NCI-H748 treated with DMSO at 0.1 percent for 48 hours (cell line): ENCODE measurements at places on chromosomes 6 and 20.

DNA sequence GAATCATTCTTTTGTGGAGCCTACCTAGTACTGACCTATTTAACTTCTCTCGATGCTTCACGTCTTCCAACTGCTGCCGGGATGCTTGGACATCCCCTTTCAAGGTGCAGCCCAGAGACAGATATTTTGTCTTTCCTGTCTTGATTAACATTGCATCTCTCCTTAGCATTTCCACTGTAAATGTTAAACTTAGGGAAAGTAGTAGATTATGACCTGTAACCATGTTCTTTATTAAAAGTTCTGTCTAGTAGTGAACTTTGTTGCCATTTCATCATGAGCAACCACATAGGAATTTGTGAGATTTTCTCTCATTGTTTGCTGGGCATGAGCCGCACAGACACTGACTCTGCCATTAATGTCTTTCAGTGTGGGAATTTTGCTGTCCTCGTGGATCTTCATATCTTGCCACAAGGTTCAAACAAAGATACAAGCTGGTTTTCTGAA is 117.9 kb downstream of the JAG1 start:
- DNase-seq = no peak

GRCh38 chr20:40493071-40493470 is 196.0 kb downstream of the MAFB start:
- DNase-seq = no peak

DNA sequence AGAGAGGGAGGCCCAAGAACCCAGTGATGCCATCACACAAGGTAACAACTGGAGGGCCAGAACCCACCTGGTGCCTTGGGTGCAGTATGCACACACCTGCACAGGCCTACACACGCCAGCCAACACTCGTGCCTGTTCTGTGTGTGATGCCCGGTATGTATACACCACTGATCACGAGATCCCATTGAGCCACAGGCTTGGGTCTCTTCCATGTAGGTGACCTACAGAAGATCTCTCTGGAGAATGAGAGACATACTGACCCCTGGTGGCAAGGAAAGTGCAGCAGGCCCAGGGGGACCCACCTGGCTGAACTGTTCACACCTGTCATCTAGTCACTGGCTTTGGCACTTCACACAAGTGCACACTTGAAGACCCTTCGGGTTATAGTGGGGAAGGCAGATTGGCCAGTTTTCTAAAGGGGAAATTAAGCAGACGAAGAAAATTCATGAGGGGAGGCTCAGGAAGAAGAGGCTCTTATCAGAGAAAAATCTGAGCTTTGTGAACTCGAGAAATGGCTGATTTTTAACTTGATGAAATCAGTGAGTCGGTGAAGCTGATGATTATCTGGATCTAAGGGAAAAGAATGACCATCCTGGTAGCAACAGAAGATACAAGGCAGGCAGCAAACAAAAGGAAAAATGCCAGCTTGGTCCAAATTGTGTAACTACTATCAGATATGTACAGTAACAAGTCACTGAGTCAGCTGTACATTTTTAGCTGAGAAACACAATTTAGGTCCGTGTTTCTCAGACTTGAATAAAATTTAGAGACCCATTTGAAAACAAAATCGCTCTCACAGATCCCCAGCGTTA is 69.1 kb upstream of the PBOV1 start:
- DNase-seq = peak; percentile 59

DNA sequence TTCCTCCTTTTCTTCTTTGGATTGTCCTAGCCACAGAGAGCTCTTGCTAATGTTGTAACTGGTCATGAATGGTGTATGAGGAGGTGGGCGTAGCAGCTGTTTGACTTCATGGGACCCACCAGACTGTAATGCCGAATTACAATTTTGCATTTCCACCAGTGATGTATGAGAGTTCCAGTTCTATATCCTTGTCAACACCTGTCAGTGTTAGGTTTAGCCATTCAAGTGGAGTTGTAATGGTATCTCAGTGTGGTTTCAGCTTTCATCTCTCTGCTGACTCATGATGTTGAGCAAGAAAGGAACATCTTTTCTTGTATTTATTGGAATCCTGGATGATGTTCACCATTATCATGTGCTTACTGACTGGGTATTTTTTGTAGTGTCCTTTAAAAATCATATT is 5.1 kb downstream of the IGF2R start:
- DNase-seq = no peak

DNA sequence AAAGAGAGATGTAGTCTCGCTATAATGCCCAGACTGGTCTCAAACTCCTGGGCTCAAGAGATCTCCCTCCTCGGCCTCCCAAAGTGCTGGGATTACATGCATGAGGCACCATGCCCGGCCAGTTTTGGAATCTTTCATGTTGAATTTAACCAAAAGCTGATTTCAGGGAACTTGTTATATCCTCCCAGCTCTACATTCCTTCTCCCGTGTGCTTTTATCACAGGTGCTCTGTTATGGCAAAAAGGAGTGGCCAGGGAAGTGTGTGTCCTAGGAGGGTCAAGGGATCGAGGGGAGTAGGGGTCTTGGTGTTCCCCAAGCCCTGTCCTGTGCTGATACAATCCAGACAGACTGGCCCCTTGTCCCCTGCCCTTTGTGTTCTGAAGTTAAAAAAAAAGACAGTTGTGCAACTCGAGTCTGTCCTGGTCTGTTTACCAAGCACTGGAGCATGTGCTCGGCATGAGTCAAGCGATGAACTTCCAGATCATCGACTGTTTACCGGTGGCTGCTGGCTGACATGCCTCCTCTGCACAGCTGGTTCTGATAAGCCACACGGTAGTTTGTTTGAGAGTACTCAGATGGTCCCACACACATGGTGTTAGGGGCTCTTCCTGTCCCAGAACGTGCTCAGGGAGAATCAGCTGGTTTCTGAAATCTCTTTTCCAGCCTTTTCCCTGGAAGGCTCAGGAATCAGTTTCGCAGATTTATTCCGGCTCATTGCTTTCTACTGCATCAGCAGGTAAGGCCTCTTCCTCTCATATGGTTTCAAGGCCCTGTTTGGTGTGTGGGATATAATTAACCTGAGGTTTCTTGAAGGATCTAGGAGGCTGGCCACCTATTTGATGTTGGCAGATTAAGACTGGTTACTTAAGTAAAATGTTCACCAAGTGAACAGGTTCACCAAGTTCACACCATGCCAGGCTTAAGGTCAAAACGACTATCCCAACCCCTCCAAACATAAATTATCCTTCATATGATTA is 52.6 kb upstream of the NAA20 start:
- DNase-seq = no peak

DNA sequence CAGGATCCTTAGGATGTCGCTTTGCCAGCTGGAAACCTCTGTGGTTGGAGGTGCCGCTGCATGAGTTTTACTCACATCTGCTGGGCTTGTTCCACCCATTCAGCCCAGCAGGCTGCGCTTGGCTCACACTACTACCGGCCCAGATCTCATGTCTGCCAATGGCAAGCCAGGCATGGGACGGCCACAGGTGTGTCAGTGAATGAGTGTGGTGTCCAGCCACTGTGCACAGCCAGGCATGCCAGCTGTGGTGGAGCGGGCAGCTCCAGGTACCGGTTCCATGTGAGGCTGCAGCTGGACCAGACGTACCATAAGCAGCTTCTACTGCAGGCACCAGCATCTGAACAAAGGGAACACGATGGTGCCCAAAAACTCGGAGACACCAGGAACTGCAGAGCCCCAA is 33.1 kb upstream of the ASF1A start:
- no peak for DNase-seq

DNA sequence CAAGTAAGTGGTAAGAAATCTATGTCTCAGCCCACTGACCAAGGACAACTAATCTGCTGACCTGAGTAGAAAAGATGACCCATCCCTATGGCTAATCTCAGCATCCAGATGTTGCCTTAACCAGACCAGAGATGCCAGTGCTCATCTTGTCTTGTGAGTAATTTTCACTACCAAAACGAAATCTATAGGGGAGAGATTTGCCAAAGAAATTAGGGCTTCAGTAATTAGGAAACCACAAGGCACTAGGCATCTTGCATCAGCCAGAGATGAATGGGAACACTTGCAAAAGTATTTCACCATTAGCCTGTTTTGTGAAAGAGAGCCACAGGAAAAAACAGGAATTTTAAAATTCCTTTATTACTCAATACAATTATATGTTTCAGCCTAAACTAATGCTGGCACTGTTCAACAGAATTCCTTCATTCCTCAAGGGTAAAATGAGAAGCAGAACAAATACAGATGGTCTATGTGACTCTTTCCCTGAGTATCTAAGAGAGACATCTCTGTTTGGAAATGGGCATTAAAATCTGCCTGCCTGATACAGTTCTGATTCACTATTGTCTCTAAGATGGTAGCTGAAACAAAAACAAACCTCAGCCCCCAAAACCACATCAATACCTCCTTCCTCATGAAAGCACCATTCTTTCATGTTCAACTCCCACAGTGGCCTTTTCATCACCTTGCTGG is 87.8 kb downstream of the GMDS start:
- no peak for DNase-seq

GRCh38 chr6:3761989-3762270 is 10.4 kb upstream of the PXDC1 start:
- DNase-seq = no peak

DNA sequence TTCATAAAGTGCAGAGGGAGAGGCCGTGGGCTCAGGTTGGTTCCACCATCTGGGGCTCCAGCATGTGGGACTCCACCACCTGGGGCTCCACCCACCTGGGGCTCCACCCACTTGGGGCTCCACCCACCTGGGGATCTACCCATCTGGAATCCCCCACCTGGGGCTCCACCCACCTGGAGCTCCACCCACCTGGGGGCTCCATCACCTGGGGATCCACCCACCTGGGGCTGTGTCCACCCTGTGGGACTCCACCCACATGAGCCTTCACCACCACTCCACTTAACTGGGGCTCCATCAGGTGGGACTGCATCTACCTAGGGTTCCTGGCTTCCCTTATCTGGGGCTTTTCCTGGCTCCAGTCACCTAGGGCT is 226.0 kb upstream of the CDYL start:
- no peak for DNase-seq

DNA sequence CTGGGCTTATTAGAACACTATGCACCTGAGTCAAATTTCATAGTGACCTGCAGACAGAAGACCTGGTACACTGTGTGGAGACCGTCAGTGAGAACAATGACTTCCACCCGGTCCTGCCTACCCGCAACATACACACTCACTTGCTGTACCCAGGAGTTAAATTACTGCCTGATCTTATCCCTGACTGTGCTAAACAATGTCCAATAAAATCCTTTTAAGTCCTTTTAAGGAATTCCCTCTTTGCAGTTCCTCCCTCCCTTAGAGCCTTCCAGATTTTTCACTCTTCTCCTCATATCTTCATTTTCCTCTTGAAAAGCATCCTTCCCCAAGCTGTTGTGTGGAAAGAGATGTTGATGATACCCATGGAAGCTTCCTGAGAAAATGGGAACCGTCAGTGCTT is 3.4 kb upstream of the KCNG1 start:
- DNase-seq = no peak

DNA sequence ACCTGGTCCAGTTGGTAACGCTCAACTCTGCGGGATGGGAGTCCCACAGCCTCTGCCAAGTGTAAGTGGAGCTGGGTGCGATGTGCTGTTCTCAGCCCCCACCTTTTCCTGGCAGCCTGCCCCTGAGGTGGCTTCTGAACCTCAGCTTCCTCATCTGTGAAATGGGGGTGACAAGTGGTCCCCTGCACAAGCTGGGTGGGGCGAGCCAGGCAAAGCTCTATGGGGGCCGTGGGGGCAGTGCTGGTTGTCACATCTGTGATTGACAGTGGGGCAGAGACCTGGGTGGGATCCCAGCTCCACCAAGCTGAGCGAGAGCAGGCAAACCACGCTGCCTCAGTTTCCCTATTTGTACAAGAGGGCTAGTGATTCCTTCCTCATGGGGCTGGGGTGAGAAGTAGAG is 162.6 kb downstream of the SYCP2 start:
- DNase-seq = no peak

- no peak for DNase-seq
These were observed 40.6 kb upstream of the ECHDC1 start for GRCh38 chr6:127383988-127384387.

DNA sequence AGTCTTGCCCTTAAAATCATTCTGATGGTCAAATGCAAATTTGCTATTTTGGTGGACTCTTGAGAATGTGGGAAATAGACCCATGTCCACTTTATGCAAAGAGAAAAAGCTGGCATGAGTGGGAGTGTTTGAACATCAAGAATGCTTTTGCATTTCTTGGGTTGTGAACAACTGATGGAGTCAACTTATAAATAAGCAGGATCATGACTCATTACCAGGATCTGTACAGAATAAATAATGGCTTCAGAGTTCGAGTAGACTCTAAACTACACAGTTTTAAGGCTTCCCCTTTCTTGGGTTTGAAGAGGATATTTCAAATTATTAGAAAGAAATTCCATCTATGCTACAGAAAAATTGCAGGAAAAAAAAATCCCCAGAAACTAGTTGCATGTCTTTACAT is 195.5 kb downstream of the EYA4 start:
- DNase-seq = no peak

DNA sequence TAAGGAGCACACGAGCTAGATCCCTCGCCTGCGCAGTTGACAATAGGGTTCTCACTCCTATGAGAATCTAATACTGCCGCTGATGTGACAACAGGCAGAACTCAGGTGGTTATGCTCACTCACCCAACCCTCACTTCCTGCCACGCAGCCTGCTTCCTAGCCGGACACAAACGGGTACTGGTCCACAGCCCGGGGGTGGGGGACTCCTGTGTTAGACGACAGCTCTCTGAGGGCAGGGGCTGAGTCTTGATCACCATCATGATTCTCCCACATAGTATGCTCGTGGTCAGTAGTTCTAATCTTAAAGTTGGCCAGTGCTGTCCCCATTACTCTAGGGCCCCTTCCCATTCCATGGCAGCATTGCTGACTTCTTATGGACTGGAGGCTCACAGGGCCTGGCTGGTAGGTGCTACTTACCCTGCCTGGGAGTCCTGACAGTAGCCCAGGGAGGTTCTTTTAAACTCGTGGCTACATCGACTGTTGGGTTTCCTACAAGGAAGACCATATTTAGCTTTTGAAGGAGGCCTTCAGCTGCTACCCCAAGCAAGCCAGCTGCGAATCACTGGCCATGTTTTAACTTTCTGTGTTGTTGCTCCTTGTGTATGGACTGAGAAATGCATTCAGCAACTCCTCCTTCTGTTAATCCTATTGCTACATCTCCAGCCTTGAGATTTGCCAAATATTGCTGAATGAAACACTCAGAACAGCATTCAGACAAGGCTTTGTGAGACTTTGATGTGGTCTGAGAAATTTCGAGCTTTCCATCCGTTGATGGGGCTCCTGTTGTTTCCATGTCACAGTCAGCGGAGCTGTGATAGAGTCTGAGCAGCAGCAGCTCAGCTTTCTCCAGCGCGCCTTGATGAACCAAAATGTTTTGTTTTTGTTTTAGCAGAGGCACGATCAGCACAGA is 300.3 kb downstream of the NRN1 start:
- no peak for DNase-seq
